ENCODE measurements at places on chromosomes 5 and 9.

GRCh38 chr9:138010861-138011260, 133.3 kb downstream of the CACNA1B start:
- no peak for DNase-seq

DNA sequence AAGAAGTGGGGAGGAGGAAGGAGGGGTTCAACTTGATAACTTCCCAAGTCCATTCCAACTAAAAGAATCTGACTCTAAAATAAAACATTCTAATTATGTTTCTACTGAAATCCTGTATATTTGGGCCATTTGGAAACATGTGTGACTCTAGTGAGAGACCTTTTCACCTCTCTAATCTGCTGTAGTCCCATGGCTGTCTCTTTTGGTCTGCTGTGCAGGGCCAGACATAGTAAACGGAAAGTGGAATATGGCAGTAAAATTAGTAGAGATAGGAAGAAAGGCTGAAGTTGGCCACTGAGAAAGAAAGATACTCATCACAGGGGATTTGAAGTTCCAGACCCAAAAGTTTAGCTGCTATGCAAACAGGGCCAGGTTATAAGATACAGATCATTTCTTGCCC, 15.9 kb downstream of the RFX3 start:
- DNase-seq, result no peak

GRCh38 chr5:151056379-151057325, 24.2 kb downstream of the TNIP1 start:
- DNase-seq, result no peak

DNA sequence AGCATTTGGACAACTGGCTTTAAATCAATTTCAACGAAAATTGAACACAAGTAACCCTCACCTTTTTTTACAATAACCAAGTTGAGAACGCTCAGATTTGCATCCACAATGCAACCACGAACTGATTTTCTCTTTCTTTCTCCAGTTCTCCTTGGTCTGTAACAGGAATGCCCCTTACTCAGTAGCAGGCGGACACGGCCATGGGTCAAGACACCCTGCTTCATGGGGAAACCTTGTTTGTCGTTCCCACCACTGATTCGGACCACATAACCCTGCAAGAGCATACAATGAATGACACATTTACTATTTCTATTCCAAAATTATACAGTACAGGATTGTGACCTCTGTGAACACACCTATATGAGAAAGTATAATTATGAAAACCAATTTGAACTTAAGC, 1.4 kb downstream of the RPS6 start:
- DNase-seq, result no peak

DNA sequence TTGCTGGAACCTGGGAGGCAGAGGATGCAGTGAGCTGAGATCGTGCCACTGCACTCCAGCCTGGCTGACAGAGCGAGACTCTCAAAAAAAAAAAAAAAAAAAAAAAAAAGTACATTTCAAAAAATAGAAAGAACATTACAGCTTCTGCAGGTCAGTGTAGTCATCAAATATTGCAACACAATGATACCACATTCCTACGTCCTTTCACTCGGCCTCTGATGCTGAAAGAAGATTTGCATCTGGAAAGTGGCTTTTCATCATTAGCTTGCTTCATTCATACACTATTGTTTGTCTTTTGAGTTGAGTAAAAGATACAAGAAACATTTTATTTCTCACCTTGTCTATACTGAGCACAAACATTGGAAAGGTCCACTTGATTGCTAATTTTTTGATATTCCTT, 59.6 kb upstream of the CPLANE1 start:
- no peak for DNase-seq

GRCh38 chr5:112203229-112203628, 215.8 kb downstream of the EPB41L4A start:
- DNase-seq, result no peak

DNA sequence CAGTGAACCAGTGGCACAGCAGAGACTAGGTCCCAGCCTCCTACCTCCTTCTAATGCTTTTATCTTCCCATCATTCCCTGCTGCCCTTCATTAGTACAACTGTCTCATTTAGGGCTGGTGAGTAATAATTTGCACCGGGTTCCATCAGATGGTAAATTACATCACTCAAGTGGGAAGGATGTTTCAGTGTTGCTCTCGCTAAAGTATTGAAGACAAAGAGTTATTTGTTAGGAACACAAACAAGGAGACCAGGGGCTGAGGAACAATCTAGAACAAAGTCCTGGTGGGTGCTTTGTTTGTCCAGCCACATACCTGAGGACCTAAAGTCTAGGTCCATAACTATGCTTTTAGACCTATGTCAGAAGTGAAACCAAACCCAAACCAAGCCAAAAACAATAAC, 52.4 kb downstream of the SEC61B start:
- DNase-seq, result no peak

- DNase-seq, result no peak
These were observed 55.7 kb upstream of the MAP3K1 start for GRCh38 chr5:56759521-56760216.
